Stimulated activated CD8-positive, alpha-beta memory T cell treated with anti-CD3 and anti-CD28 coated beads, Interleukin-2, amount 100 ng/mL, for 1 hour (primary cell): ENCODE measurements at places on chromosomes 5 and 9.

- DNase-seq = no peak
These were observed 9.7 kb downstream of the LIFR start for GRCh38 chr5:38546691-38547146.

DNA sequence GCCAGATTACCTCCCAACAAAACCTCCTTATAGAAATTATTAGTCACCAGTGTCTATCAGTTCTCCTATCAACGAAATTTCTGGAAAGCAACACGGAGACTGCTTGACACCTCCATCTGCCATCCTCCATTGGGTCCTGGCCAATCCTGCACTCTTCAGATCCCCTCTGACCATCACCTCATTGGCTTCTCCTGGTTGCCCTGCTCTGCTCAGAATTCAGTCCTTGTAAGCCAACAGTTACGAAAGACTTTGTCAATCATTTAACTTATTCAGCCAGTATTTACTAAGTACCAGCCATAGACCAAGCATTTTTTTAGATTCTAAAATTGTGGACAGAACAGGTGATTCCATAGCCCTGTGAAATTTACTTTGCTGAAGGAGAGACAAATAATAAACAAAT is 228.5 kb downstream of the MARCHF11 start:
- no peak for DNase-seq

DNA sequence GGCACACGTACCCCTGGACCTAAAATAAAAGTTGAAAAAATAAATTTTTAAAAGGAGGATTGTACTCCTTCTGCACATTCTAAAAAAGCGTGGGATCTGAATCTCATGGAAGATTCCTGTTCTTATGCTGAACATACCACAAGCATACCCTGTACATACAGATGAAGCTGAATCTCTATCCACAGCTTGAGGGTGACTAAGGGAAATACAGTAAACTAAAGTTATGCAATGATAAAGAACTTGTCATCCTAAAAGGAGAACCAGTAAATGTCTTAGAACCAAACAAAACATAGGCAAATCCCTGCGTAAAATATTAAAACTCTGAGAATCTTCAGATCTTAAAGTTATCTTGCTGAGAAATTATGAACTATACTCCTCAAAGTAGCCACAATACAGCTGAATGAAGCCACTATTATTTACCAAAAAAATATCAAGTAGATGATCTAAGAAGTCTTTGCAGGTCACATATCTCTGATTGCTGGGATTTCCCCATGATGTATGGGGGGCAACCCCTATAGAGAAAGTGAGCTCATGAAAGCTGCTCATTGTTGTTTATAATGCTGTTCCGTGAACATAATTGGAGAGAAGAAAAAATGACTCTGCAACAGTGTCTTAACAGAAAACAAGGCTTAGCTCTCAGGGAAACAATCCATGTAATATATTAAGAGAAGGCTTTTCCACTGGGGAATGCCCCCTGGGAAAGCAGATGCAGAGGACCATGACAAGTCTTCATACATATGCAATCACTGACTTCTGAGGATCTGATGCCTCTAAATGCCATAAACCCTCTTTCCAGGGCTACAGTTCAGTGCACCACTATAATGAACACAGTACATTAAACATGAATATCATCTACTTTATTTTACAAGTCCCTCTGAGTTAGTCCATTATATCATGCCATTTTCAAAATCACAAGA is 210.1 kb downstream of the EPB41L4A start:
- DNase-seq = no peak

DNA sequence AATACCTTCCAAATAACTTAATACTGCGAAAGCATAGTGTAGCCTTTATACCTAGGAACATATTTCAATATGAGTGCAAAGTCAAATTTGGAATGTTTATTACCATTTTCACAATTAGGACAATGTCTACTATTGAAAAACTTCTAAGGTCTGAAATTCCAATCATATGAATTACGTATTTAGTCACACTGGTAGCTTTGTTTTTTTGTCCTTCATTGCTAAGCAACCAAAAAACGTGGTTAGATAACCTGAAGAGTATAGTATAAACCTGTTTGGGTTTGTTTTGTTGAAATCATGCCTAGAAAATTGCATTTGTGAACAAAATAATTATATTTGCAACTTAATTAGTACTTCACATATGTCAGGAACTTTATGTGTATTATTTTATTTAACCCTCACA is 134.2 kb downstream of the FBXO4 start:
- no peak for DNase-seq

DNA sequence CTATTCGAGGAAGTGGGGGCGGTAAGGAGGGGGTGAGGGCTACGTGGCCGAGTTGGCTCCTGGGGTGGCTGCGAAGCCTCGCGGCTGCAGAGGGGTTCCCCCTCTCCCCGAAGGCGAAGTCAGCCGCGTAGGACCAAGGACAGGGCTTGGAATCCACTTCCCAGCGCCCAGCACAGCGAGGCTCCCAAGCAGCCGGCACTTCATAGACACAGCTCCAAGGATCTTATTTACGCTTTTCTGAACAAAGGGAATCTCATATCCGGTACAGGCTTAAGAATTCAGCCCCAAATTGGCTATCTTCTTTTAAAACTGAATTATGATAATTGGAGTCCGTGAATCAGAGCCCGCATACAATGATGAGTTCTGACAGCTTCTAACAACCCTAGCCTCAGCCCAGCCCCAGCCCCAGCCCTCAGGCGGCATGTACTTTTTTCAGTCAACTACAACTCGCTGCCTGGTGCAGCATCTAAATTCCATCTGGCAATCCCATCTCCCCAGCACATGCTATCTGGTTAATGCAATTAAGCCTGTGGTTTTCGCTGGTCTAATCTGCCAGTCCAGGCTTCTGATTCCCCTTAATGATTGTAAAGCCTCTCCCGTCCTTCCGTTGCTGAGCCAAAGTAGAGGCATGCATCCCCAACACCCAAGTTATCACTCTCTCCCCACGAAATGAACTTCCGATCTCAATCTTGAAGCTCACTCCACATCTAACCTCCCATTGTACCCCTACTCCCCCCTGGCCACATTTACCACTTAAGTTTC is 1.0 kb downstream of the ELAVL2 start:
- DNase-seq = no peak

- no peak for DNase-seq
These were observed 34.2 kb upstream of the BNC2 start for GRCh38 chr9:16904655-16905054.

DNA sequence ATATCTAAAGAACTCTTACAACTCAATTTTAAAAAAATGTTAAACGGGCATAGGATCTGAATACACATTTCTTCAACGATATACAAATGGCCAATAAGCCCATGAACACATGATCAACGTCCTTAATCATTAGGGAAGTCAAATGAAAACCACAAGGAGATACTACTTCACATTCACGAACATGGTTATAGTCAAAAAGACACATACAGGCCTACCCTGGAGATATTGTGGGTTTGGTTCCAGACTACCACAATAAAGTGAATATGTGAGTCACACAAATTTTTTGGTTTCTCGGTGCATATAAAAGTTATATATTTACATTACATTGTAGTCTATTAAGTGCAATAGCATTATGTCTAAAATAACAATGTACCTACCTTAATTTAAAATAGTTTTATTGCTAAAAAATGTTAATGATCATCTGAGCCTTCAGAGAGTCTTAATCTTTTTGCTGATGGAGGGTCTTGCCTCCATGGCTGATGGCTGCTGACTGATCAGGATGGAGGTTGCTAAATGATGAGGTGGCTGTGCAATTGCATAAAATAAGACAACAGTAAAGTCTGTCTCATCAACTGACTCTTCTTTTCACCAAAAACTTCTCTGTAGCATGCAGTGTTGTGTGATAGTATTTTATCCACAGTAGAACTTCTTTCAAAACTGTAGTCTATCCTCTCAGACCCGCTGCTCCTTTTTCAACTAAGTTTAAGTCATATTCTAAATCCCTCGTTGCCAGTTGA is 15.1 kb downstream of the AK3 start:
- no peak for DNase-seq

- DNase-seq = no peak
These were observed 14.2 kb upstream of the PPP1R2B start for GRCh38 chr5:156835905-156836304.

DNA sequence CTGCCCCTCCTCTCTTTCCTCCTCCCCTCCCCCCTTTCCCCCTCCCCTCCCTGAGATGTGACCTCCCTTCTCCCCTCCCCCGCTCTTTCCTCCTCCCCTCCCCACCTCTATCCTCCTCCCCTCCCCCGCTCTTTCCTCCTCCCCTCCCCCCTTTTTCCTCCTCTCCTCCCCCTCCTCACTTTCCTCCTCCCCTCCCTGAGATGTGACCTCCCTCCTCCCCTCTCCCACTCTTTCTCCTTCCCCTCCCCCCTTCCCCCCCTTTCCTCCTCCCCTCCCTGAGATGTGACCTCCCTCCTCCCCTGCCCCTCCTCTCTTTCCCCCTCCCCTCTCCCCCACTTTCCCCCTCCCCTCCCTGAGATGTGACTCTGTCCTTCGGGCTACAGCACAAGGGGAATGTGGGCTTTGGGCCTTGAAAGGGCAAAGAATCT is 169.8 kb downstream of the COL23A1 start:
- no peak for DNase-seq
